ENCODE measurements at places on chromosomes 7 and 10.
A peak's percentile ranks its signal among the peaks of the same experiment; 100 is the strongest.

DNA sequence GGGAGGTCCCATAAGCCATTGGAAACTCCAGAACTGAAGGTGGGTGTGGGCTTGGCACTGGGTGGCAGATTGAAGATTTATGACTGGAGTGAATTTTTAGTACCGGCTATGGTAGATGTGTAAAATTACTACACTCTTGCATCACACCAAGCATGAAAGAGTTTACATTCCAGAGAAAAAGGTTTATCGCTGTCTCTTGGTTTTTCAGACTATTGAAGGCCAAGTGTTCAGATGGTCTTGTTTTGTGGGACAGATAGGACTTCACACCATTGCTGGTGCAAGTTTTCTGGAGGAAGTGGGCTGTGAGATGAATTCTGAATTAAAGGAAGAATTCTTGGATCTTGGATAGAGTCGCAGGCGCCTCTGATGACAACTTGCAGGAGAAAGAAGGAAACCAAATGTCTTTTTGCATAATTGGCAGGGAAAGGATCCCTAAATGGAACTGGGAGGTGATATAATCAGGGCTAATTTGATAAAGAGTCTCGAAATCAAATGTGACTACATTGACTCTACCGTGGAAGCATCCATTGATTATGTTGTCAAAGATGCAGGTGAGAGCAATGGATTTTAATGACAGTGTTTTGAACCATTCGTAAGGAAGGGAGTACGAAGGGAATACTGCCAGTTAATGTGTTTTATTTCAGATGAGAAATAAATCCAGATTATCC is 14.2 kb upstream of the NMT2 start:
- no peak for ATAC-seq

- peak; percentile 83 for ATAC-seq
These were observed 43.5 kb downstream of the CDCA7L start for GRCh38 chr7:21902240-21902639.

DNA sequence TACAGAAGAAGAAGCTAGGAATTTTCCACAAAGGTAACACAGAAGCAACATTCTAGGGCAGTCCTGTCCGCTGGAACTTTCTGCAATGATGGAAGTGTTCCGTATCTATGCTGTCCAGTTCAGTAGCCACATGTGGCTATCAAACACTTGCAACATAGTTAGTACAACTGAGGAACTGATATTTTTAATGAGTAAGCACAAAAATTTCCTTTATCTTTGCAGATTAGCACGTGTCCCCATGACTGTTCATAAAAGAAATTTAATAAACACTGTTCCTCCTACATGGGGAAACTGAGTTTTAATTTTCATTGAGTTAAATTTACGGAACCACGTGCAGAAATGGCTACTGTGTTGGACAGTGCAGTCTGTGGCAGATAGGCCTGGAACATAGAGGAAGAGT is 336.4 kb upstream of the KMT2E start:
- no peak for ATAC-seq

DNA sequence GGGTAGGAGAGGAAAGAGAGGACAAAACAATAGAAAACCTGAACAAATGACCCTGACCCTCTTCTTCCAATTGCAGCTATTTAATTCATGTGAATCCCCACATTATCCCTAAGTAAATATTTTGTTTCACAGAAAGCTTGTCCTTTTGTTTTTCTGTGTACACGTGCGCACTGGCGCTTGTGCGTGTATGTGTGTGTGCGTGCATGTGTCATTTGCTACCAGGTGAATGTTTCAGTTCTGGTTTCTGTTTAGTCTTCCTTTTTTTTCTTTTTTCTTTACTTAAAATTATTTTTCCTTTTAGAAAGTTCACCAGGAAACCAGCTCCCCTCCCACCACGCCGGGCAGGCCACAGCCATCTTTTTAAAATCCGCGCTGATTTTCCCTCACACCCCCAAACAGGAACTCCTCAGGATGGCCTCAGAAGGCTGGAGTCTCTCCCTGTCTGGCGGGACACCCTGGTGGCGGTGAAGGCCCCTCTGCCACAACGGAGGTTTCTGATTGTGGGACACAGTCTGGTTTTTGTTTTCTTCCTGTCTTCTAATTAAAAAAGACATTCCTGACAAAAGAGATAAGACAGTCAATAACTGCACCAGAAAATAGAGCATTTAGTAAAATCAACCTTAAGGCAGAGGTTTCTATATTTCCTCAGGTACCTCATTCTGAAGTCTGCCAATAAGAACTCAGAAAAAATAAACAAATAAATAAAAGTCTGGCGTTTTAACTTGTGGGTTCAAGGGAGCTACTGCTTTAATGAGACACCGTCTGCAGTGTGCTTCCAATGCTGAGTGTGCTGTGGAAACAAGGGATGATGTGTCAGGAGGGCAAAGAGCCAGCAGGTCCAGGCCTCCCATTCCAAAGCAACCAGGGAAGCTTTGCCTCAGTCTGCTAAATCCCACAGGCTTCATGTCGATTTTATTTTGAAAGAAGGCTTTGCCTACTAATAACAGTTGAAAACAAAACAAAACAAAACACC is 17.4 kb downstream of the IRF5 start:
- ATAC-seq, result peak; percentile 95

GRCh38 chr10:114953047-114953446 is 15.1 kb downstream of the TRUB1 start:
- no peak for ATAC-seq

GRCh38 chr7:20290505-20291111 is 40.1 kb upstream of the ITGB8 start:
- no peak for ATAC-seq

- ATAC-seq, result no peak
These were observed 601.7 kb upstream of the VSTM2A start for GRCh38 chr7:53940483-53940882.

DNA sequence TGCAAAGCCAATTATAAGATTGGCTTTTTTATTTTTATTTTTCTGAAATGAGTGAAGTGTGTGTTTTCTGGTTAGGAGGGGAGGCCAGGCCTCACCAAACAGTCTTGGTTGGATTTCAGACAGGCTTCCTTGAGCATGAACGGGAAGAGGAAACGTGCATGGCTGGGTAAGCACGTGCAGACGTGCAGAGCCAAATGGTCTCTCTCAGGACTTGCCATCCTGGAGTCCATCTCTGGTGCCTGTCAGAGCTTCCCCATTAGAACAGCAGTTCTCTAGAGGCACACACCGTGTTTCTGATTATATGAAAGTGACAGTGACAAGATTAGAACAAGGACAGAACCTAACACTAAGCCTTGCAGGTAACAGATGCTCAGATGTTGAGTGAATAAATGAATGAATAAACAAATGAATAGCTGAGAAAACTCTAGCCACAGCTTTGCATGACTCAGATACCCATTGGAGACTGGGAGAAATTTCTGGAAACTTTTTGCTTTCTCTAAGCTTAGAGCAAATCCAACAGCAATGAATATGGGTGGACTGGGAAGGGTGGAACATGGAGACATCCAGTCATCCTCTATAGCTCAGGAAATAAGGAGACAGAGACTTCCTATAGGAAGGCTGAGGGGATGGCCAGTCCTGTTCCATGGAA is 11.8 kb upstream of the CALD1 start:
- ATAC-seq, result peak; percentile 21

- no peak for ATAC-seq
These were observed 23.6 kb downstream of the SLC35B4 start for GRCh38 chr7:134293002-134293740.

GRCh38 chr7:22295402-22296264 is 61.3 kb downstream of the RAPGEF5 start:
- ATAC-seq, result peak; percentile 81

GRCh38 chr10:89741126-89741762 is 39.9 kb downstream of the KIF20B start:
- ATAC-seq, result no peak

- no peak for ATAC-seq
These were observed 208.4 kb downstream of the KIF20B start for GRCh38 chr10:89909752-89910151.

DNA sequence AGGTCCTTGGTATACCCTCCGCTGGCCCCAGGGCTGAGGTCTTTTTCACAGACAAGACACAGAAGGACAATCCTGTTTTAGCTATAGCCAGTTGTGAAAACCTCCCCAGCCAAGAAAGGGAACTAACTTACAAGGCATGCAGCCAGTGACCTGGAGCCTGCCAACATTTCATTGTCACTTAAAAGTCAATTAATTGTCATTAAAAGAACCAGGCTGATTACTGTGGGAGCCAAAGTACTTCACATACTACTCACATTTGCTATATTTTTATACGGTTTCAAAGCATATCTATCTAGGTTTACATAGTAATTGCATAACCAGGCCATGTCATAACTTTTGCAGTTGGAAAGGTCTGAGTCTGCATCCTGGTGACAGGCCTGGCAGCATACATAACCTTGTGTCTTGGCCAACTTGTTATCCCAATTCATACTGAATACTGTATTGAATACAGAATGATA is 31.1 kb downstream of the NRBF2 start:
- no peak for ATAC-seq

DNA sequence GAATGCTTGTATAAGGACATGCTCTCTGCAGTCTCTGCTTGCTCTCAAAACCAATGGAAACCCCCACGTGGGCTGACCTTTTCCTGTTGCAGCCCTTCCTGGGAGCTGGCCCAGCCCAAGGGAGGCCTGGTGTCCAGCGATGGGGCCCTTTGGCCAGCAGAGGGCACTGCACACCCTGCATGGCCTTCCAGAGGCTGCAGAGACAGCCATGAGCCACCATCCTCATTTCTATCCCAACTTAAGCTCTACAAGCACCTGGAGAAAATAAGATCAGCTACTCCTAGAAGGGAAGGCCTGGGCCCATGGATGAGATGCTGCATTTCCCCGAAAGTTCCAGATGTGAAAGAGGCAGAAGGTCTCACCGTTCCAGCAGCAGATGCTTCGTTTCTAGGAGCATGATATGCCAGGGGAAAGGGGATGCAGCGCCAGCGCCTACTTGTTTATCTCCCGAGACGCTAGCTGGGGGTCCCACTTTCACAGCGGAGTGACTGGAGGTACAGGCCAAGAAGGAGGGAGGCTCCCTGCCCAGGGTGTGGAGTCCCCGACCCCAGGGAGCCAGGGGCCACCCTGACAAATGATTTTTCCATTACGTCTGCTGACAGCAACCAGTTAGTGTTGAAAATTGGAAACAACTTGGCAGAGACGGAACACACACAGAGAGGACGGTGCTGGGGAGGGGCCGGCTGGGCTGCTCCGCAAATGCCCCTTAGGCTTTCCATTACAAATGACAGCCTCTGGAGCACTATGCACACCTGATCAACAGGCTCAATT is 106.4 kb downstream of the ZRANB1 start:
- ATAC-seq, result peak; percentile 100

GRCh38 chr10:129694691-129695243 is 227.7 kb downstream of the MGMT start:
- no peak for ATAC-seq

DNA sequence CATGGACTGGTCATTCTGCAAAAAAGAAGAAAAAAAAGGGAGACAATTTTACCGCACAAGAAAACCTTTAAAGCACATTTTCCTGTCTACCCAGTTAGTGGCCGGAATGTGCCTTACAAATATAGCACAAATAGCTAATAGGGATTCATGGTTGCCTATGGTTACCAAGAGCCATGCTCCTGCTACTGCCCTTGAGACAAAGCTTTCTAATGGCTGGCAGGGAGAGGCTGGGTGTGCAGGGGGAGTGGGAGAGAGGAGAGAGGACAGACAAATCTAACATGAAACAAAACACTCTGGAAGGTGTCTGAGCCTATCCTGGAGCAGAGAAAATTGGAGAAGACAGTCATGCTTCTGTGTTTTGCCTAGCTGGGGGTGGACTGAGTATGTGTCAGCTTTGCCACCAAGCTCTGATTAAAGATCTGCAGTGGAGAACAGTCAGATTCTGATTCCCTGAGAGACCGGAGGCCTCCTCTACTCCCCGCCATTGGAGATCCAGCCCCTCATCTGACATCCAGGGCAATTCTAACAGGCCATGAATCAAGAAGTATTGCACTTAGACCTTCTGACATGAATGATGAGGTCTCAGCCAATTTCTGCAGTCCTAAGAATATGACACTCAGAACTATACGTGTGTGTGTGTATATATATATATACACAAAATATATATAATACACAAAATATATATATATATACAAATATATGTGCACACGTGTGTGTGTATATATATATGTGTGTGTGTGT is 80.2 kb downstream of the PRTFDC1 start:
- ATAC-seq, result peak; percentile 83

DNA sequence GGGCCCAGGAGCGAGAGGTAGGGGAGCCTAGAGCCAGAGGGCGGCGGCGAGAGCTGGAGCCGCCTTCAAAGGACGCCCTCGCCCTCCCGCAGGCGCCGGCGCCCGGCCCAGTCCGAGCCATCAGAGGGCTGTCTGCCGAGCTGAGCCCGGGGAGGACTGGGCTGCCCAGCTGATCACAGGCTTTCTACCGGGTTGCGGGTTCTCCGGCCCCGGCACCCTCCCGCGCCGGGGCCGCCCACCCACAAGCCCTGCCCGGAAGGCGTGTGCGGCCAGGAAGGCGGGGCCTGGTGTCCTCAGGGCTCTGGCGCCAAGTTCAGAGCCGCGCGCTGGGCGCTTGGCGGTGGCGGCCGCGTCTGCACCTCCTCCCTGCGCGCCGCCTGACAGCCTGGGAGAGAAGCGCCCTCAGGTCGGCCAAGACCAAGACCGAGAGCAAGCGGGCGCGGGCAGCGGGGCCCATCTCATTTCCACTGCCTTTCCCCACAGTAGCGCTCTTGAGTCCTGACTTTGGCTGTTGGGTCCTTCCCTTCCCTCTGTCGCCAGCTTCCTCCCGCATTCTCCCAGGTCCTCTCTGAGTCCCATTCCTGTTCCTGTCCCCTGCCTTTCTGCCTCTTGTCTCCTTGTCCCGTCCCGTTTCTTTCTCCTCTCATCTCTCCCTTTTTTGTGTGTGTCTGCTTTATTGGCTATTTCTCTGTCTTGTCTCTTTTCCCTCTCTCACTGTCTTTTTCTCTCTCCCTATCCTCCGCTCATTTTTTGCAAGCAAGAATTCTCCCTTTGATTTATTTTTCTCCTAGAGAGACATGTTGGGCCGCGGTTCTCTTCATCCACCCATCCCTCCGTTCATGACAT is 60.6 kb upstream of the MSMB start:
- ATAC-seq, result peak; percentile 98

DNA sequence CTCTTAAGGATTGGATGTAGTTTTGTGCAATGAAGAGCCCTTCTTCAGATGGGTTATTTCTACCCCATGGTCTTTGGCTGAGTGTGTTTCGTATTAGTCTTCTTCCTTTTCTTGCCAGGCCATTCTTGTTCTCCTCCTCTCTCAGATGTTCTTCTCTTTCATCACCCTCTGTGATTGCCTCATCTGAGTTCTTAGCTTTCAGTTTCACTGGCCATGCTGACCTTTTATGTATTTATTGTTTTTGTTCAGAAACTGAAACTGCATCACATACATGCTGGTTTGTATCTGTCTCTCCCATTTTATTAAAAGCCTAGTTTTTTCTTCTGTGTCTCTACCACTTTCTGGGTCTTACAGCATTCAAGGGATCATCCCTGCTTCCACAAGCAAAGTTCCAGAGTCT is 21.7 kb upstream of the PCGF5 start:
- ATAC-seq, result no peak

DNA sequence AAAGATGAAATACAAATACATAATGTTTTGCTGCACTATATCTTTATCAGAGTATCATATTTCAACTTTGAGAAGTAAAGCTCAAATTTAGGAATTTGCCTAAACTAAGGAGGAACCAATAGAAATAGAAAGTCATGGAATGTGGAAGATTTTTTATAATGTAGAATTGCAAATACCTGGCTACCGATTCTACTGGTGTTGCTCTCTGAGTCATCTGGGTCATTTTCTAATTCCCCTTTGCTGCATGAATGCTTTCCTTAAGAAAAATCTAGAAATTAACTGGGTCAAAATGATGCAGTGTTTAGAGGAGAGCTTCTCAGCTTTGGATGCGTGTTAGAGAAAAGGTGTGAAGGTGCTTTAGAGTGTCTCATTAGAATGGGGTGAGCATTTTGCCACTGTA is 568.9 kb upstream of the ANKRD30A start:
- ATAC-seq, result no peak

- ATAC-seq, result no peak
These were observed 55.4 kb downstream of the MDFIC start for GRCh38 chr7:114977277-114977676.

Data from SK-N-SH treated with all-trans-retinoic acid at 6 μM for 48 hours (cell line).